ENCODE measurements at places on chromosomes 1 and 21.

GRCh38 chr1:36871146-36871971 is 163.0 kb downstream of the GRIK3 start:
- DNase-seq: no peak

DNA sequence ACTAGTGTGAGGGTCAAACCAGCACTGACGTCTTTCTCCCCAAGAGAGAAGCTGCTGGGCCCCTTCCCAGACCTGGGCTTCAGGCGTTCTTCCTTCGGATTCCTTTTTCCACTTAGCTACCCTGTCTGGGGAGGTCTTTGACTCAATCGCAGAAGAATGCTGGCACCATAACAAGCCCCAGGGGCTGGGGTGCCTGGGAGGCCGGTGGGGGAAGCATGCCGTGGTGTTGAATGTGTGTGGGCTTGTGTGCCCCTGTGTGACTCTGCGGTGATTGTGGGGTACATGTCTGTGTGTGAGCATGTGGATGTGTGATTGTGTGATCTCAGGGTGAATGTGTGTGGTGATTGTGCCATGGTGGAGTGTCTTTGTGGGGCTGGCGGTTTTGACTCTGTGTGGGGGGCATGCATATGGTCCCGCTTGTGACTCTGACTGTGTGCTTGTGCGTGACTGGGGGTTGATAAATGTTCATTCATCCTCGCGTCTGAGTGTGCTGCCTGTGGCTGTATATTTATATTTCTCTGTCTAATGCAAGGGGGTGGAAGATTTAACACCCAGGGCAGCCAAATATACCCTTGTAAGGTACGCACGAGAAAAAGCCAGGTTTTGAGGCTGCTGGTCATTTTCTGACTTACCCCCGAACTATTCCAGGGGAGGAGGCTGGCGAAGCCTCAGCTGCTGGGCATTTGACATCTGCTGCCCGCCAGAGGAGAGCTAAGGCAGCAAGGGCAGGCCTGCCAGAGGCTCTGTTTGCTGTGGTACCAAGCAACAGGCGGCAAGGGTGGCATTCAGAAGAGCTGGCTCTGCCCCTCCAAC is 1.1 kb upstream of the SYNC start:
- DNase-seq: no peak

- DNase-seq: no peak
Observed at GRCh38 chr1:86277936-86278335, 118.2 kb downstream of the ODF2L start.

DNA sequence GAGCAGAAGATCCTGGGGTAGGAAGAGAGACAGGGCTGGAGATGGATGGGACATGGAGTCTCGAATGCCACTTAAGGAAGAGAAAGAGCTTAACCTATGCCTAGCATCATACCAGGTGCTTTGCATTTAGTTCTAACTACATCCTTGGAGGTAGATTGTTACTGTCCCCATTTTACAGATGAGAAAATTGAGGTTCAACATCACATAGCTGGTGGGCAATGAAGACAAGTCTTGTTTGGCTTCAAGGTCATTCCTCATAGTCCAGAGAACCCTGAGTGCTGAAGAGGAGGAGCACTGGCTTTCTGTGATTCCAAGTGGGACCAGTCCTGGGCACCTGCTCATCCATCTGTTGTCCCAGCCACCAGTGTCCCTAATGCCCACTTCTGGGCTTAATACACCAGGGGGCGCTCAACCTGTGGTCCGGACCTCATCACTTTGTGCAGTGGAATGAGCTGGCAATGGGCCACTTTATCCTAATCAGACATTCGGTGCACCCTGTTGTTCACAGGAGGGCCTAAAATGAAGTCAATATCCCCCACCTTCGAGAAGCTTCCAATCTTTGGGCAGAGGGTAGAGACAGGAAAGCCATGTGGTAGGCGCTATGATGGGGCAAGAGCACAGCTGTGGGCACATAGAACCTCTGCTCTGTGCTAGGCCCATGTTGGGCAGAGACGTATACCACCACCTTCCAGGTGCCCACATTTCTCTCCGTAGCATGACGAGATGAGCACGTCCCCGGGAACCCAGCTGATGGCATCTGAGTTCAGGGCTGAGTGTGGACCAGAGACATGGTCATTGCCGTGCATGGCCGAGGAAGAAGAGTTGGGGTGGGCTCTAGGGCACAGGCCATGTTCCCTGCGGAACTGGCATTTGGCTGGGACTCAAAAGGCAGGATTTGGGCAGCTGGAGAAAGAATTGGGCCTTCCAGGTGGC is 9.2 kb downstream of the RPS6KA1 start:
- DNase-seq: peak; percentile 60

DNA sequence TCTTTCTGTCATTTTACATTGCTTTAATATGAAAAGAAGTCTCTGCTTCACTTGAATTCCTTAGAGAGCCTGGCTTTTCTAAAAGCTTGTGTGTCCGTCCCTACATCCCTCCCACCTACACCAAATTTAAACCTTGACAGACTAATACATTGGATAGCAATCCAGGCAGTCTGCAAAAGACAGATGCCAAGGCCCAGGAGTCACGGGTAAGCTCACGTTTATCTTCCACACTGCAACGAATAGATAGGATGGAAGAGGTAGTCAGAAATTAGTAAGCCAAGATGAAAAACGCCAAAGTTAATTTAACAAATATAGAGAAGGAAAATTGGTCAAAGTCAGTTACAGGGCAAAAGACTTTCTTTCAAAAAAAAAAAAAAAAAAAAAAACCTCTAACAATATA is 338.1 kb downstream of the SMYD3 start:
- DNase-seq: no peak

DNA sequence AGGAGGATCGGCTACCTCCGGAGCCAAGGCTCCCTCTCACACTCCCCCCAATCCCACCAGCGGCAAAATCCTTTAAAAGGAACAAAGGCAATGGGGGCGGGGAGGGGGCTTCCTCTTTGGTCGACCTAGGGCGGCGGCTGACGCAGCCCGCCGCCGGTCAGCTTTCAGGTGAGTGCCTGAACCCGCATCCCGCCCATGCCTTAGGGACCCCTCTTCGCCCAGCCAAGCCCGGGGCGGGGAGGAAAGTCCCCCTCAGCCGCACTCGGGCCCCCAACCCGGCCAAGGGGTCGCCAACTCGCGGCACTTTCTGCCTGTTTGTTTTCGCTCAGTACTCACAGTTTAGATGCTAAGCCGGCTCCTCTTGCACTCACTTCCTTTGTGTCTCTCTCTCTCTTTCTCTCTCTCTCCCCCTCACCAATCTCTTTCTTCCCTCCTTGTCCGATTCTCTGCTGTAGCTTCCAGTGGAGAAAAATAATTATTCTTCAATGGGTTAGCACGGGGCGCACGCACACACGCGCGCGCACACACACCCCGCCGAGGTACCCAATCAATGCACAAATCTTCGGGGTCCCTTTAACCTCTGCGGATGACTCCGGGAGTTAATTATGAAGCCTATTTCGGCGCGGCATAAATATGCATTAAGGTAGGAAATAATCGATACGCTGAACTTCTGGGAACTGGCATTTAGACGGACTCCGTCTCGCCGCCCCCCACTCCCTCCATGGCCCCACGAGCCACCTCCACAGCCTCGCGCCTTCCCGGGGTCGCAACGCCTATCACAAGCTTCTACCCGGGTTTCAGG is at the start of gene BLACAT1:
BLACAT1 (minus strand) TSS at position 465 of the 802 bp plus-strand sequence.
- DNase-seq: no peak

GRCh38 chr21:18899261-18899660 is 495.7 kb upstream of the TMPRSS15 start:
- no peak for DNase-seq

DNA sequence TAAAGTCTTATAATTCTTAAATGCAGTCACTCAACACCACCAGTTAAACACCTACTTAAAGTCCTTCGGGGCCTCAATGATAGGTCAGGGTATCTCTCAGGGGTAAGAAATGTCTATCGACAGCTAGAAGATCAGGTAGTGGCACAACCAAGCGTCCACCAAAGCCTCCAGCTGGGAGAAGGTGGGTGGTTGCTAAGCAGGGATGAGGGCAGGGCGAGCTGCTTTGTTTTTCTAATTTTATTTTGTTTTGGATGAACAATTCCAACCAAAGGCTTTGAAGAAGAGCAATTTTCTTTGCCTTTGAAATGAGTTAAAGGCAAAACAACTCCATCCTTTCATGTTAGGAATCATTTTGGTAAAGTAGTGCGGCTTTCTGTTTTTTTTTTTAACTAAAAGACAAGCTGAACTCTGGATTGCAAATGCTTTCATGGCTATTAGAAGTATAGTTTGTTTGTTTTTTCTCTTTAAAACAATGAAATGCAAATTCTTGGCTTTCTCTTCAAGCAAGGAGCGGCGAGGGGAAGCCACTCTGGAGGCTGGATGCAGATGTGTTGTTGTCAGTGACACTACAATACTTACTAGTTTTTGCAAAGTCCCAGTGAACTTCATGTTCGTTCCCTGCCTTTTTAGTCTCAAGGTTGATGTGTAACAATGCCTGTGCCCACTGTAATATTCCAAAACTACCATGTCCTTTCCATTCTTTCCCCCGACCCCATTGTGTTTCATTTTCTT is 106.0 kb downstream of the MRPS6 start:
- no peak for DNase-seq

GRCh38 chr1:227883641-227884301 is 64.0 kb downstream of the WNT9A start:
- DNase-seq: no peak

- no peak for DNase-seq
Observed at GRCh38 chr1:76727520-76727919, 139.8 kb upstream of the ST6GALNAC5 start.

DNA sequence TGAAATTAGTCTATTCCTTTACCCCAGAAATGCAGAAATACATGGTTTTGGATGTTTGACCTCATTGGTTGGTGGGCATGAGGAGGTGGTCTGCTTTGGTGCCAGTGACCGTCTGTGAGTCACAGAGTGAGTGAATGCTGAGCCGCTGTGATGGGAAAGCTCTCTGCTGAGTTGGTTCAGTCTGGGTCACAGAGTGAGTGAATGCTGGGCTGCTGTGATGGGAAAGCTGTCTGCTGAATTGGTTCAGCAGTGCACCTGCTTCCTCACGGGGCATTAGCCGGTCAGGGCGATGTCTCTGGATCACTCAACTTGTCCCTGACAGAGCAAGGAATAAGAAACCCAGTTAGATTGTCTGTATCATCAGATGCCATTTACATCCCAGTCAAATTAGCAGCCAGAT is 40.8 kb downstream of the ADARB1 start:
- no peak for DNase-seq

DNA sequence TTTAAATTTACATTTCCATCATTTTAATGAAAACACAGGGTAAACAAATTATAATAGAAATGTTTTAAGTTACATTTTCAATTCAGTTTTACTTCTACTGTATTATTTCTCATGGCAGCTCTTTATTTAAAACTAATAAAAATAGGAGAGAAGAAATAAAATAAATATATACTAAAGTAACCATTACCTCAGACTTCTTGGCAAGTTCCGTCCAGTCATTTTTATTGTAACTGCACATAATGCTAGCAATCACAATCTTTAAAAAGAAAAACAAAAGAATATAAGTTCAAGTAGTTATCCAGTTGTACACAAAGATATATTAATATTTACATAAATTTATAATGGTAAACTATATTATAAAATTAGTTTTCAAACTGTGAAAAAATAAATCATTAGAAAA is 538.6 kb downstream of the DPYD start:
- DNase-seq: no peak

GRCh38 chr1:119968068-119968492 is 71.8 kb upstream of the ADAM30 start:
- DNase-seq: peak; percentile 37

GRCh38 chr1:68210829-68211228 is 21.5 kb downstream of the WLS start:
- no peak for DNase-seq

- DNase-seq: no peak
Observed at GRCh38 chr1:68314151-68314780, 81.9 kb upstream of the WLS start.

GRCh38 chr21:21963911-21964310 is 965.7 kb downstream of the NCAM2 start:
- no peak for DNase-seq

DNA sequence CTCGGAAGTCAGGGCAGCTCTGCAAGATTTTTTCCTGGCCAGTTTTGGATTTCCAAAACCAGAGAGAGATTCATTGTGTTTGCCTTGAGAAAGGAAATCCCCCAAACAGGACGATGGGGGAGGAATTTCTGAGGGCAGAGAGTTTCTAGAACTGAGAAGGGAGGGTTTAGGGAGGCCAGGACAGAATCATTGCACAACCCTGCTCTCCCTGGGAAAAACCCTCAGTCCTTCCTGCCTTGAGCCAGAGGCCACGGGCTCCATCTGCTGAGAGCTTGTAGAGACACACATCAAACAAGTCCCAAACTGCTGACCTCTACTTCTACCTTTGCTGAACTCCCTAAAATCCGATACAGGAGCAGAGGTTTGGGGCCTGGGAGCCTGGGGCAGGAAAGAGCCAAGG is 99.7 kb downstream of the NMNAT2 start:
- peak; percentile 69 for DNase-seq

DNA sequence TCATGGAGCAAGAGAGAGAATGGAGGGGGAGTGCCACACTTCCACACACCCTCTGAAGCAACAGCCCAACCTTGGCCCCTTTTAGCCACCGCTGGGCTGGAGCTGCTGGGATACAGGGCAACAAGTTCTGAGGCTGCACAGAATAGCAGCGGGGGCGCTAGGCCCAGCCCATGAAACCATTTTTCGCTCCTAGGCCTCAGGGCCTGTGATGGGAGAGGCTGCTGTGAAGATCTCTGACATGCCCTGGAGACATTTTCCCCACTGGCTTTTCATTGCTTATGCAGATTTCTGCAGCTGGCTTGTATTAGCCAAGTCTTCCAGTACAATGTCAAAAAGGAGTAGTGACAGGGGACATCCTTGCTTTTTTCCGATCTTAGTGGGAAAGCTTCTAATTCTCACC is 202.3 kb upstream of the B3GALT2 start:
- DNase-seq: no peak

DNA sequence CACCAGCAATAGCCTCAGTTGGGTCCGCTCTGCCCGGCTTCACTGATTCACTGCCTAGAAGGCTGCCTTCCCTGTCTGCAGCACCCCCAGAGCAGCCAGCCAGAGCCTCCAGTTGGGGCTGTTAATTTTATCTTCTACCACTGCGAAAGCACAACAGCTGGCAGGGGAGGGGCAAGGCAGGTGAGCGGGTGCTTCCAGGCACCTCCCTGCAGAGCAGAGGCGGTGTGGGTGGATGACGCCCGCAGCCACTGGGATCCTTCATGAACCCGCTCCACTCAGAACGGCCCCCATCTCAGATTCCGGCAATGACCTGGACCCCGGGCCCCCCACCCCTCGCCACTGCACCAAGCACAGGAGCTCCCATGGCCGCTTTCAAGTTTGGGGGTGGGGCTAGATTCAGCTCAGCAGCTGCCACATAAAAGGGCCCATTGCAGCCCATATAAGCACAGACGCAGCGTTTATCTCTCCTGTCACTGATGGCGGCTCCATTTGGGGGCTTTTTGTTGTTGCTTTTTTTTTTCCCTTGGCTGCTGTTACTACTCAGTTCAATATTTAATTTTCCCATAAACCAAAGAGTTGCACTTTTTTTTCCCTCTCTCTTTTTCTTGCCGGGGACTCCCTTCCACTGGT is 128.0 kb upstream of the KLHDC7A start:
- DNase-seq: no peak

GRCh38 chr21:38671773-38672172 is 134.0 kb upstream of the ETS2 start:
- no peak for DNase-seq
